Frontal cortex (tissue), 4 donors: ENCODE measurements at places on chromosomes 4 and X. TPM values are rescaled to one million over a fixed set of nuclear protein-coding genes. Genes with fewer than 3 reads are reported as not detected.
A peak's percentile ranks its signal among the peaks of the same experiment; 100 is the strongest.

DNA sequence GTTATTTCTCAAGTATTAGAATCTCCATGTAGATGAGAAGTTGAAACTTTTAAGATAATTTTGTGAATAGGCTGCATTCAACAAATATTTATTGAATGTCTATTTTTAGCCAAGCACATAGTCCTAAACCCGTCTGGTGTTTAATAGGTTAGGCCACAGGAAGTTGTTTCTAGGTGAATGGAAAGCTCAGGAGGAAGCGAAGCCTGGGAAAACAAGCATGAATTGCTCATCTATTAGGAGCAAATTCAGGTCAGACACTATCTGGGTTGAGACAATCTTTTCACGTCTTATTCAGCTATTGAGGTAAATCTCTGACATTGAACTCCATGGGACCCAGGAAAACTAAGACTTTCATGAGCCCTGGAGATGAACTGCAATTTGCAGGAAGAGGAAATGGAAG lies 43.1 kb upstream of the FREM3 start:
- no peak for DNase-seq

DNA sequence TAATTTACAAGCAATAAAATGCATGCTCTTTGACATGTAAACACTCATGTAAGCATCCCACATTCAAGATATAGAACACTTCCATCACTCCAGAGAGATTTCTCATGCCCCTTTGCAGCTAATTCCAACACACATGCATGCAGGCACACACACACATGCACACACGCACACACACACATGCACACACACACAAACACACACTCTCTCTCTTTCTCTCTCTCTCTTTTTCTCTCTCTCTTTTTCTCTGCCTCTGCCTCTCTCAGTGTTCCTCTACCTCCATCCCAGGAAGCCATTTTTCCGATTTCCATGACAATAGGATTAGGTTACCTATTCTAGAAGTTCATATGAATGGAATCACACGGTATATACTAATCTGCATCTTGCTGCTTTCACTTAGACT lies 11.9 kb upstream of the SOD3 start:
- DNase-seq = no peak

GRCh38 chrX:68868316-68868715 lies 39.5 kb downstream of the EFNB1 start:
- no peak for DNase-seq

DNA sequence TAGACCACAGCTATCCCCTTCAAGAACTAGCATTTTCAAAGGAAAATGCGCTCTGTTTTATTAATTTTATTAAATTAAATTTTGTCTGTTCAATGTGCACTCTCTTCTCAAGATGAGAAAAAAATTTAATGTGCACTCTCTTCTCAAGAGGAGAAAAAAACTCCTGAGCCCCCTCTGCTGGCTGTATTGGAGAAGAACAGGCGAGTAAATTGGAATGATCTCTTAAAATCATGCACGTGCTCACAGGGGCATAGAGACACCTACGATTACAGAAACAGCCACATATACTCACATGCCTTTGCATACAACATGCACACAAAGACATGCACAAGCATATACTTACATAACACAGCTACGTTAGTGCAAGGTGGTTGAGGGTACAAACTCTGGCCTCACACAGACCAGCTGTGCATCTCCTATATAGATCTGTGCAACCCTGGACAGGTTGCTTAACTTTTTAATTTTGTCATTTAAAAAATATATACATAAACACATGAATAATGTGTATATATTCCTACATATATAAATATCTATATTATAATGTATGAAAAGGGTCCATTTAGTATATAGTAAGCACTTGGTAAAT lies 176.2 kb upstream of the CXorf66 start:
- peak; percentile 12 for DNase-seq

DNA sequence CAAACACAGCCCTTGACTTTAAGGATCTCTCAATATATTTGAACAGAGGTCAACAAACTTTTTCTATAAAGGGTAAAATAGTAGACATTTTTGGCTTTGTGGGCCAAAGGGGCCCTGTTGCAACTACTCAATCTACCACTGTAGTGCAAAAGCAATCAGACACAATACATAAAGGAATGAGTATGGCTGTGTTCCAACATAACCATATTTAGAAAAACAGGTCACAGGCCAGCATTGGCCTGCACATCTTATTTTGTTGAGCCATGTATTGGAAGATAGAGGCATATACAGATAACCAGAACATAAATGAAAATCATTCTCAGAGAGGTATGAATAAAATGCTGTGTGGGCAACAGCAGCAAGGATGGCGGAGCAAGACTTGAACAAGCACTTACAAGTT lies 49.8 kb downstream of the MID1 start:
- DNase-seq = no peak

DNA sequence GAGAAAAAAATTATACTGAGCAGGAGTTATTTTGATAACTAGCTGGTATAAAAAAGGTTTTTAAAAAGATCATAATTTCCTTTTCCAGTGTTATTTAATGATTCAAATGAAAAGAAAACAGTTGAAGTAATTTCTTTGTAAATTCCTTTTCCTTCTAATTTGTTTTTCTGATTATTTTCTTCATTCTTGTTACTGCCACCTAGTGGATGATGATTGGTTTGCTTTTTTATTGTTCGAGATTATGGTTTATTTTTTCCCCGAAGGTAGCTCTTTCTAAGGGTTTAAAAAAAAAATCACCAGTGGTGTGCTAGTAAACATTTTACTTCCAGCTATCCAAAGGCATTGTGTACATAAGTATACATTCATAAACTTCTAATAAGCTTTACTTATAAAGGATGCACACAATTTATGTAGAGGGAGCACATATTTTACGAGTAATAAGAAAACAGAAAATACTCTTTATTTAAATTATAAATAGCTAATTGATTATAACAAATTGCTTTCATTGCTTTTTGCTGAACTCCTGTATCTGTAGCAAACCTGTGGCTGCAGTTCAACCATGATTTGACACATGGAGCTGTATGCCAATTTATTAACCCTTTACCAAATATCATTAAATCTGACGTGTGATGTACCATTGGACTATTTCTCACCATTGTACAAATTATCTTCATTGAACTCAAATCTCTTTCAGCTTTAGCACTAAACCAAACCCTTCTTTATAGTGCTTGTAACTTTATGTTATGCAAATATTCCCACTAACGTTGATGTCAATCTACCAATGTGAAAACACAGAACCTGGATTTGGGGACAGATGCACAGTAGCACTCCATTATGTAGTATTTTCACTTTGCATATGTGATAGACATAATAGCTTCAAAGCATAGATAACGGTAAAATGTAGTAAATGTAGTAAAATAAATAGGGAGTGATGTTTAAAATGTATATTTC lies 97.8 kb upstream of the ANK2 start:
- DNase-seq = no peak

- no peak for DNase-seq
Observed at GRCh38 chrX:71450433-71451106, 82.3 kb upstream of the OGT start.

GRCh38 chrX:149505671-149506070 lies 565 bp upstream of the IDS start:
- DNase-seq = no peak

DNA sequence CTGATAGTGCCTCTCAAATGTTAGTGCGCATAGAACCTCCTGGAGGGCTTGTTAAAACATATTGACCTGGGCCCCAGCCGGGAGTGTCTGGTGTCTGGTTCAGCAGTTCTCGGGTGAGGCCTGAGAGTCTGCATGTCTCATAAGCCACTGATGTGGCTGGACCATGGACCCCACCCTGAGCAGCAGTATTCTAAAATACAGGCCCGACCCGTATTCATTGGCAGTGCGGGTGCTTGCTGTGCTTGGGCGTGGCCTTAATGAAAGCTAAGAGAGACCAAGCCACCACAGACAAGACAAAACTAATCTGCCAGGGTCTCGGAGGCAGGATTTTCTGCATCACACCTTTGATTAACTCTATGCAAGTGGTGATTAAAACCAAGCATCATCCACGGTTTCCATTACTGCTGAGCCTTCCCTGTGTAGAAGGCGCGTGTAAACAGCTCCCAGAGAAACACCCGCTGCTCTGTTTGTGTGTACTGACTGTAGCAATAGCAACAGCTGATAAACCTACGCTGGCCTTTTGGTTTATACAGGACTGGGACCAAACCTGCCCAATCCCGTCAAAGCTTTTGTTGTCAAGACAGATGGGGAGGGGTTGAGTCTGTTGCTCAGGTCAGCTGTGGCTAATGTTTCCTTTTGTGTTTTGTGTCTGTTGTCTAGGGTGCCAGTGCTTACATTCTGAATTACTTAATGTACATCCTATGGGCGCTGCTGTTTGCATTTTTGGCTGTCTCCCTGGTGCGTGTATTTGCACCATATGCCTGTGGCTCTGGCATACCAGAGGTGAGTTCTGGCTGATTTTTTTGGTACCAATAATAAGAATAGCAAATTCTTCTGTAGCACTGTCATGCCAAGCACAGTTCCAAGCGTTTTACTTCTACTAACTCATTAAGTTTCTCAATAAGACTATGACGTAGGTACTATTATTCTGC lies 40.8 kb downstream of the CLCN4 start:
- no peak for DNase-seq

DNA sequence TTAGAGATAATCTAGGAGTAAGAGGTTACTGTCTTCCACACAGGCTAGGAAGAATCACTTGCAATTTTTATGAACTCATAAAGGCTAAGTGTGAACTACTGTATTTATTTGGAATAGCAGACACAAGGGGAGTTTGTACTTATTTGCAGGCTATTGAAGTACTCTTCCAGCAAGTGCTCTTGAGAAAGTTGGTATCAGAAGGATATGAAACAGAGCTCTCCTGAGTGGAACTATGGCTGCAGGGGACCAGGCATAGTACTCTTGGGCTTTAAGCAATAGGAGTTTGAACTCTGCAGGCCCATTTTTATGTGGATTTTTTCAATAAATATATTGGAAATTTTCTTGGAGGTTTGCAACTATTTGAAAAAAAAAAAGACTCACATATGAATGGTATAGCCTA lies 756.3 kb upstream of the ATOH1 start:
- no peak for DNase-seq

Gene SATL1
- 1.2 TPM for total RNA-seq

Gene MED12
- total RNA-seq = 11.4 TPM

Gene TREX2
- 2.9 TPM for total RNA-seq

Gene SLC34A2
- total RNA-seq = under 0.01 TPM

Gene MAGEA1
- not detected for total RNA-seq
